ENCODE measurements at places on chromosomes 4 and X. TPM values are rescaled to one million over a fixed set of nuclear protein-coding genes. Genes with fewer than 3 reads are reported as not detected.

DNA sequence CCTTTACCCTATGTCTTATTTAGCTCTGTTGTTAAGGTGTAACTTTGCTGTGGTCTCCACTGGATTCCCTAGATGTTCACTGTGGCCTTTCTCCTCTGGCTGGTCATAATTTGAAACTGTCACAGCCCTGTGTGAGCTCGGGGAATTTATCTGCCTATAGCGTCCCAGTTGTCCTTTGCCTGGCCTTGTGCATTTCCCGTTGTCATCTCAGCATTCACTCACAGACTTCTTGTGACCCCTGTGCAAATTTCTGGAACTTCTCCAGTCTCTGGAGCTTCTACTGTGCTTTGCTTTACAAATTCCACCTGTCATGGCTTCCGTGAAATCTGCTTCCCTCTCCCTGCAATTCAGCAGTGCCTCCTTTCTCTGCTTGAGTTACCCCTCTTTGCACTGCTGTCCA is 106.7 kb downstream of the WWC2 start:
- DNase-seq = no peak
- H3K27ac ChIP-seq = no peak overlapping the region
- H3K27me3 ChIP-seq = no peaks in the 10 kb centered on the region
- H3K4me1 ChIP-seq = peaks cover 5% of the 10 kb centered on the region
- H3K36me3 ChIP-seq = no peaks in the 10 kb centered on the region
- H3K4me3 ChIP-seq = no peak overlapping the region

HOPX gene
- 0.42 TPM for total RNA-seq

GRCh38 chr4:10121568-10122208 is 5.1 kb upstream of the WDR1 start:
- no peak for DNase-seq
- peaks cover 18% of the 10 kb centered on the region for H3K4me1 ChIP-seq
- H3K27ac ChIP-seq = no peak overlapping the region
- no peak overlapping the region for H3K4me3 ChIP-seq

CLDN22 gene
- not detected for total RNA-seq

DNA sequence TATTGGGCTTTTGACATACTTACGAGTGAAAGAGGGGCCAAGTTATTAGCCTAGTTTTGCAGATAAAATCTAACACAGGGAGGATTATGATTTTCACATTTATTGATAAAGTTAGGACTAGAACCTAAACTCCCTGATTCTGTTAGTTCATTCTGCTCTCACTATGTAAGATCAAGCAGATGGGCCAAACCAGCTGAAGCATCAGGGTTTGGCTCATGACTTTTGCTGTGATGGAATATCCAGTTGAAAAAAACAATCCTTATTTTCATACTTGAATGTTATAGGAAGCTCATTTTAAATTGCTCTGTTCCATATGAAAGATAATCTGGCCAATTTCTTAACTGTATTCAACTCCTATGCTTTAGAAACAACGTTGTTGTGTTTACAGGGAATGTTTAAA is 21.2 kb downstream of the SPRY1 start:
- no peaks in the 10 kb centered on the region for H3K27me3 ChIP-seq
- DNase-seq = no peak
- peaks cover 12% of the 10 kb centered on the region for H3K4me1 ChIP-seq
- H3K27ac ChIP-seq = no peak overlapping the region
